Anterior cingulate cortex (tissue), 58 donors: ENCODE measurements at places on chromosomes 11 and 22.

GRCh38 chr11:105179542-105180278 lies 40.1 kb upstream of the CARD18 start:
- no peak for DNase-seq

DNA sequence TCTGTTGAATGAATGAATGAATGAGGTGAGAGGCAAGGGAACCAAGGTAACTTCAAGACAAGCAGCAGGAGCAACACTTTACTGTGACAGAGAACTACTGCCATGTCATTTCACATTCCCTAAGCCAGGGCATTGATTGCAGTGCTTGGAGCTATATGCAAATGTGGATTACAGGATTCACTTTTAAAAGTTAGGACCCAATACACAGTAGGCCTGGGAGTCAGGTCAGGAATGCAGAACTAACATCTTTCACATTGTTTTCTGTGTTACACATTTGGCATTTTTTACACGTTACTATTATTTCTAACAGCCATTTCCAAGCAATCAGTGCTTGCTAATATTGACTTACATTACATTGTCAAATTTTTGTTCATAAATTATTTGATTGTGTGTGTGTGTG lies 26.2 kb upstream of the ME3 start:
- no peak for DNase-seq

- no peak for DNase-seq
Observed at GRCh38 chr22:36986242-36986821, 32.9 kb downstream of the TST start.

DNA sequence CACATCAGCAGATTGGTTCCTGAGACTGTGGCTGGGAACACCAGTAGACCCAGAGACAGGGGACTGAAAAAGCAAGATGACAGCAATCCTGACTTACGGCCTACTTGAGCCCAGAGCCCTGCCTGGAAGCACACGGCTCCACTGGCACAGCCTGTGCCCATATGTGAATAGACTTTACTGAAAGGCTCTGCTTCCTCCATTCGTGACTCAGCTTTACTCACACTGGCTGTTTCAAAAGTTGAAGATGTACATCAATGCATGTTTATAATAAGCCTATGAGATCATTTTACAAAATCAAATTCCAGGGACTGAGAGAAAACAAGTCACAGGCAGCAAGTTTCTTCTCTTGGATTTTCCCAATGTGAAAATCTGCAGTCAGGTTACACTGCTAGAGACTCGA lies 134.6 kb upstream of the TEAD1 start:
- DNase-seq, result no peak

DNA sequence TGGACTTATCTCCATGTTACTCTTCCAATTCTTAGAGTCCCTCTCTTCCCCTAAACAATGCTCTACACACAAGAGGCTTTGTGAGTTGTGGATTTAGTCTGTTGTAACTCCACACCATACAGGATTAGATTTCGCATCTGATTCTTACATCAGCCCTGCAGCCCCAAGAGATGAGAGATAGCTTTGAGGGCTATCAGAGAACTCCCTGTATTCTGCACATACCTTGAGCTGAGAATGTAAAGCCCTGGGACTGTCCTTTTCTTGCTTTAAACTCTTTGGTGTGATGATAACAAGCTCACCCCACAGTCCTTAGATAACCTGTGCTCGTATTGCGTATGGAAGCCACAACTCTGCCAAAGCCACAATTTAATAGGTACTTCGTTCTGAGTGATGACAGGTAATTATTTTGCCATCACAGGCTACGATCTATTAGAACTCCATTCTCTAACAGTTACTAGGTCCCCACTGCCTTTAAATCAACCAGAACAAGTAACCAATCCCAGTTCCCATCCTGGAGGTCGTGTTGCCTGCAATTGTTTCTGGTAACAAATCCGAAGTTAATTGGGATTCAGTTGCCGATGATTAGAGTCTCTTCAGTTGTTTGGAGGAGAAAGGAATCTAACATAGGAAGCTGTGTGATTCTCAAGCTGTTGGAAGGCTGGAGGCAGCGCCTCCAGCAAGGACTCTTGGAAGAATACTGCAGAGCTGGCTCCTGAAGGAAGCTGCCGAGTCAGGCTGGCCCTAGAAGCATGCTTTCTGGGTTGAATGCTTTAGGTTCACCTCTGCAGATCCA lies 1.3 kb upstream of the PARVG start:
- DNase-seq, result no peak

GRCh38 chr22:37105154-37105553 lies 4.4 kb downstream of the TMPRSS6 start:
- DNase-seq, result no peak

GRCh38 chr22:37419969-37420685 lies 7.2 kb downstream of the ELFN2 start:
- no peak for DNase-seq

DNA sequence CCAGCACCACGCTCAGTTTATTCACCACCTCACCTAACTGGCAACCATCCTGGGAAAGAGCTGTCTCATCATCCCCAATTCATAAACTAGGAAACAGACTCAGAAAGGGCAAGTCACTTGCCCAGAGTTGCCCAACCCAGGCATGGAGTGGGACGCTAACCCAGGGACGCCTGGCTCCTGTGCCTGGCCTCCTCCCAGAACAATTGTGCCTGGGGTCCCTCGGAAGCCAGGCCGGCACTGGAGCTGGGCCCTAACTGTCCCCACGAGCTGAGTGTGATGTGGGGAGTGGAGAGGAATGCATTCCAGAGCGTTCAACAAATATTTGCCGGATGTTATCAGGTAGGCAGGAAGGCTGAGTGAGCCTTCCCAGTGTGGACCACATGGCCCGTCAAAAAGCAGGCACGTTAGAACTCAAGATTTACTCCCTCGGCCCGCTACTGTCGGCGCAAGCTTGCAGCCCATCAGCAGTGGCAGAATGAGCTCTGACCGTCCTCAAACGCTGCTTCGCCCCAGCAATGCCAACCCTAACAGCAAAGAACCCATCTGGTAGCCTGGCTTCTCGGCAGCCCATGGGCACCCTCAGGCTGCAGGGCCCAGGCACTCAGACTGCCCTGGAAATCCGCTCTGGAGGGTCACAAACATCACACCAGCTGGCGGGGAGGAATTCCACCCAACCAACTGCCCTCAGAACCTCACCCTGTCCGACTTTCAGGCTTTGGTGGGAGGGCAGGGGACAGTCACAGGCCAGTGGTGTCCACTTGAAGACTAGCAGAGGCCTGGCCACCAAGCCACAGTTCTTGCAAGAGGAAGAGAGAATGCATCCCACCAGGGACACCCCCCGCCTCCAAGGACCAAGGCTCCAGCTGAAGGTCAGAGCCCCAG lies 35.6 kb downstream of the MYH9 start:
- DNase-seq, result no peak

- DNase-seq, result no peak
Observed at GRCh38 chr11:31959716-31960115, 131.2 kb upstream of the RCN1 start.

GRCh38 chr11:124918950-124919349 lies at the start of gene HEPN1:
HEPN1 (plus strand) TSS chr11:124919250.
- DNase-seq, result no peak

GRCh38 chr11:130886704-130887103 lies 29.6 kb downstream of the SNX19 start:
- DNase-seq, result no peak

GRCh38 chr11:10305964-10306918 lies 1.4 kb downstream of the ADM start:
- DNase-seq, result no peak

- no peak for DNase-seq
Observed at GRCh38 chr11:18615628-18616392, 16.2 kb downstream of the MISFA start.

GRCh38 chr11:104366321-104366734 lies 202.4 kb upstream of the PDGFD start:
- no peak for DNase-seq

DNA sequence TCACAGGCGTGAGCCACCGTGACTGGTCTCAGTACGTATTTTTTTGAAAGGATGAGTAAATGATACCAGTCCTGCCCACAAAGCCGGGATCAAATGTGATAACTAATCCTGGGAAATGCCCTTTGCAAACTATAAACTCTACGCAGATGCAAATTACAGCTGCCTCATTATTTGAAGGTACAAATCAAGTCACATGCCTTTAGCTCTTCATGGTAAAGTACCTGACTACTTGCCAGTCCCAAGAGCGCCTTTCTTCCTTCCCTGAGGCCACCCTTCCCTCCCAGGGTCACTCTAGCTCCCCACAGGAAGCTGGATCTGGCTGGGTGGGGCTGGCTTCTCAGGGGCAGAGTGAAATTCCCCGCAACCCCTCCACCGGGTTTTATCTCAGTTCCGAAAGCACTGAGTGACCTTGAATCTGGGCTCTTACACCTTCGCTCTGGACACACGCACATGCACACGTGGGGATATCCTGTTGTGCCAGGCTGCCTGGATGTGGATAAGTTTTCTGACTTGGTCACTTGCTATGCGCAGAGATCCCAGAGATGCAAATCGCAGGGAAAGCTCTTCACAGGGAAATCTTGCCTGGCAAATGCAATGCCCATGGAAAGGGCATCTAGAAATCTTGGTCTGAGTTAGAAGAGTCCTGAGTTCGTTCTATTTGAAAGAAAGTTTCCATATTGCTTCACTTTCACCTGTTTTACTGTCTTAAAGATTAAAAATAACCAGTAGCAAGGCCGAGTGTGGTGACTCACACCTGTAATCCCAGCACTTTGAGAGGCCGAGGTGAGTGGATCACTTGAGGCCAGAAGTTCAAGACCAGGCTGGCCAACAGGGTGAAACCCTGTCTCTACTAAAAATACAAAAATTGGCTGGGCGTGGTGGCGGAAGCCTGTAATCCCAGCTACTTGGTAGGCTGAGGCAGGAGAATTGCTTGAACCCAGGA lies 8.5 kb downstream of the A4GALT start:
- no peak for DNase-seq

DNA sequence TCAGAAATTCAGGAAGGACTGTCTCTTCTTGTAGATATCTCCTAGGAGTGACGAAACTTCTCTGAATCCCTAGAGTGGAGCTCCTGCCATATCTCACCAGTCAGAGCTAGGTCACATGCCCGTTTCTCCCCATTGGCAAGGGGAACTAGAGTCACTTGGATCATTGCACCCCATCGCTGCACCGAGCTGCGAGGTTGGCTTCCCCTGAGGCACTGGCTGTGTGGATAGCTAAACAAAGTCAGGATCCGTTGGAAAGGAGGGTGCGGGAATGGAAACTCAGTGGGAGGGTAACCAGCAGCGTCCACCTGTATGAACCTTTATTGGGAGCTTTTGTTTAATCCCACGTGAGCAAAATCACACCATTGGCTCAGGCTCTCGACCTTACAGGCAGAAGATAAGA lies 283.8 kb downstream of the BRD1 start:
- no peak for DNase-seq

- peak; percentile 45 for DNase-seq
Observed at GRCh38 chr22:25025491-25026400, 73.2 kb downstream of the KIAA1671 start.

DNA sequence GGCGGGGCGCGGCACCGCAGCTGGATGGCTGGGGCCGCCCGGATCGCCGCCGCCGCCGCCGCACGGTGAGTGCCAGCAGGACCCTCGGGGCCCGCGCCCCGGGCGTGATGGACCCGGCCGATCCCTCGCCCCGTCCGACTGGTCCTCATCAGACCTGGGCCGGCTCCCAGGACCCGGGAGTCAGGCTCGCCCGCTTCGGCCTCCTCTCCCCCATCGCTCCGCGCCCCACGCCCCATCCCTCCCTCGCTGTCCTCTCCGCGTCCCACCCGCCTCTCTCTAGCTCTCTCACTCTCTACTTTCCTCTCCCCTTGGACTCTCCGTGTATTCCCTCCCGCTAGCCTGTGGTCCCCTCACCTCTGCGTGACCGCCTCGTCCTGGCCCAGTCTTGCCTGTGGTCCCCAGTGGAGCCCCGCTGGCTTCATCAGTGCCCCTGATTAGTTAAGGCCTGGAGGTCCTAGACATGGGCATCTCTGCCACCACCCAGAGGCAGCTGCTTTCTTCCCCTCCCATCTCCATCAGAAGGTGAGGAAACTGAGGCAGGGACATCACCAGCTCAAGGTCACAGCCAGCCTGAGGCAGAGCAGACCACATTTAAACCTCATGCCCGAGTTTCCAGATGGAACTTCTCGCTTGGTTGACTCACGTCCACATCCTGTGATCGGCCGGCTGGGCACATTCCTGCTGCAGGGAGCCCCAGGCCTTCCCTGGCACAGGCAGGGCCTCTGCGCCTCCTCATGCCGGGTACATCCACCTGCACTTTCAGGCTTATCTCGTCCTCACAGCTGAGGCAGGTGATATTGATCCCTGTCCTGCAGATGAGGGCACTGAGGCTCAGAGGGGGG lies 429 bp downstream of the SLC39A13 start:
- DNase-seq, result no peak

GRCh38 chr22:30297991-30298701 lies 8.8 kb upstream of the CASTOR1 start:
- DNase-seq, result no peak

DNA sequence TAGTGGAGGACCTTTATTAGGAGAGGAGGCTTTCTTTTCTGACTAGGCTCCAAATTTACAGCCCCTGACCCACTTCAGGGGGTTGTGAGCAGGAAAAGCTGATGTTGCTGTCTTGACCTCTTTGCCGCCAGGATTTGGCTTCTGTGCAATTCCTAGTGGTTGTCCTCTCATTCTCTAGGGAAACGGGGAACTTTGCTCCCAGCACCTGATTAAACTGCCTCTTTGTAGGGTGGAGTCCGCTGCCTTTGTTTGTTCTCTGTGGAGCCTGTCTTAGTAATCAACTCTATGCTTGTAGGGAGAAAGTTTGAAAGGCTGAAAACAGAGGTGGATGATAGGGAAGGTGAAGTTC lies 16.3 kb downstream of the CTNND1 start:
- no peak for DNase-seq

DNA sequence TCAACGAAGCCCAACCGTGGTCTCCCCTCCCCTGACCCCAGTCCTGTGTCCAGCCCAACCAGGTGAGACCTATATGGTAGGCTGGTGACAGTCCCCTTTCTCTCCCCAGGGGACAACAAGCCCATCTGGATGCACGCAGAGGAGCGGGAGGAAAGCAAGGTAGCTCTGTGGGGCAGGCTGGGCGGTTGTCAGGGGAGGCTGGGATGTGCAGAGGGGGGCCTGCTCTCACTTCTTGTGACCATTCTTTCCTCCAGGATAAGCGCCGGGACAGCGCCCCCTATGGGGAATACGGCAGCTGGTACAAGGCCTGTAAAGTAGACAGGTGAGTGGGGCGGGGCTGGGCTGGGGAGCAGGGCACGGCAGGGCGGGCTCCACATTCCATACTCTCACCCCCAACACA lies 3.5 kb upstream of the RAB1B start:
- DNase-seq, result no peak
